ENCODE measurements at places on chromosomes 2 and 18. TPM values are rescaled to one million over a fixed set of nuclear protein-coding genes. Genes with fewer than 3 reads are reported as not detected.

IL1RL2 gene
- not detected for total RNA-seq

DNA sequence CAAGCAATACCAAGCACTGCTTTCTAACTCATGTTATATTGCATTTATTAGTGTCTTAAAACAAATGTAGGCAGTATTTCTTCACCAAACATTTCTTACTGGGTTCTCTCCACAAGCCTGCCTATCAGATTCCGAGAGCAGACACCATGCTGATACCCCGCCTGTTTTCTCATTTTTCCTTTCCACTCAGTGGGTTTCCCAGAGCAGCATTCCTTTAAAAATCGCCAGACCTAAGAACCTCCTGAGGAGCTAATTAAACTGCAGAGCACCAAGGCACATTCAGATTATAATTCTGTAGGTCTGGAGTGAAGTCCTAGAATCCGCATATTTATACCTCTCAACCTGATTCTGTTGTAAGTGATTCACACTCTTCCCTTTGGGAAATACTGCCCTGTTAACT, 405.6 kb downstream of the TNS1 start:
- no peak for DNase-seq

- peak; percentile 31 for DNase-seq
These were observed 210.9 kb upstream of the PKDCC start for GRCh38 chr2:41836948-41837347.

DNA sequence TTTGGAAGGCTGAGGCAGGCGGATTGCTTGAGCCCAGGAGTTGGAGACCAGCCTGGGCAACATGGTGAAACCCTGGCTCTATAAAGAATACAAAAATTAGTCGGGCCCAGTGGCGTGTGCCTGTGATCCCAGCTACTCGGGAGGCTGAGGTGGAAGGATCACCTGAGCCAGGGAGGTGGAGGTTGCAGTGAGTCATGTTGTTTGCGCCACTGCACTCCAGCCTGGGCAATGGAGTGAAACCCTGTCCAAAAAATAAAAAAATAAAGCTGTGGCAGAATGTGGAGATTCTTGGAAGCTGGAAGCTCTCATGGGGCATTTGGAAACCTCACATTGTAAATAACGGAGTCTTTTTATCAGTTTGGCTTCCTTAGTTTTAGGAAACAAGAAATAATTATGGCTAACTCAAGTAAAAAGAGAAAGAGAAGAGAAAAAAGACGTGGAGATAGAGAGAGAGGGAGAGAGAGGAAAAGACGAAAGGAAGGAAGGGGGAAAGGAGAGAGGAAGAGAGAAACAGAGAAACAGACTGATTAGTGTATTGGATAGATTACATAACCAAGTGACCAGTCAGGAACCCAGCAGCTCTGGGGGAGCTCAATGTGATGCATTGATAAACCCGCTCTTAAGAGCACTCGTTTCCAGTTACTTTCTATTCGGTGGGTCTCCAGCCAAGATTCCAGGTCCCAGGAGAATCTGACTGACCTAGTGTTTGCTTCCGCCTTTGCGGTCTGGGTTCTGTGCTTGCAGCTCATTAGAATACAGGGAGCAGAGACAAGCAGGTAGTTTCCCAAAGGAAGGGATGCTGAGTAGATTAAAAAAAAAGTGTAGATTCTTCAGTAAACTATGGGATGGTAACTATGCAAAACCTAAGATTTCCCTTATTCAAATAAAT, 1.1 kb upstream of the SPAST start:
- DNase-seq, result no peak

- DNase-seq, result no peak
These were observed 66.7 kb downstream of the FECH start for GRCh38 chr18:57519668-57520424.

DNA sequence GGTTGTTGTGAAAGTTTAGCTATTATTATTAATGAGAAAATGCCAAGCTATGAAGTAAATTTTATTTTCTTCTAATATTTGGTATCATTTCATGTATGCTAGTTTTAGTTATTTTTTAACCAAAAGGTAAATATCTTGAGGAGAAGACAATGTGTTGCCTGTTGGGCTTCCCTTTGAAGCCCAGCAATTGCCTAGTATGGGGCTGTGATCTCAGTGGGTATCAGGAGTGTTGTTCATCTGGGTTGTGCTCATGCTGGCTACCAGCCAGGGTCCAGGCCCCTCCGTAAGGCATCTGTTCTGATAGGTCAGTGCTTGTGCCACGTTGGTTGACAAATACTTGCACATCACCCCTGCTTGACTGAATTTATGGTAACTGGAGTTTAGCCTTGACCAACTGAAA, 38.0 kb upstream of the DARS1 start:
- DNase-seq, result no peak

METTL5 gene
- total RNA-seq, result 73.7 TPM

Data from activated naive CD4-positive, alpha-beta T cell treated with anti-CD3 and anti-CD28 coated beads, Interleukin-2, amount 50 U/mL, for 72 hours (primary cell).